Colonic mucosa (tissue), 4 donors: ENCODE measurements at places on chromosomes 7 and 10. TPM values are rescaled to one million over a fixed set of nuclear protein-coding genes. Genes with fewer than 3 reads are reported as not detected.

DNA sequence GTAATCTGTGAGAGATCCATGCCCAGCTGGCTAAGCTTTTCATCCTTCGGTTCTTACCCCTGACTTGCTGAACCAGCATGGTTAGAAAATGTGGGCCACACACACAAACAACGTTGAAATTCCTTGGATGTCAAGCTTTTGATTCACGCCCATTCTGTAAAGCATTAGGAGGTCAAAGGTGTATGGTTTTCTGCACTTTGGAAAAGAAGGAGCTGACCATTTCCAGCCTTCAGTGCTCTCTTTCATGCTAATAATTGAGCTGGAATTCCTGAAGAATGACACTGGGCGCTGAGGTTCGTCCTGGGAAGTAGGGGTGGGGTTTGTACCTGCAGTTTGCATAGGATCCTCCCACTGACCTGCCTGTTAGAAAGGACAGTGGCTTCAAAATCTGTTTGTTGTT, 23.1 kb downstream of the KLF6 start:
- no peaks in the 10 kb centered on the region for H3K4me1 ChIP-seq
- no peaks in the 10 kb centered on the region for H3K27me3 ChIP-seq

The SLC35G1 gene
- 13.4 TPM for total RNA-seq

DNA sequence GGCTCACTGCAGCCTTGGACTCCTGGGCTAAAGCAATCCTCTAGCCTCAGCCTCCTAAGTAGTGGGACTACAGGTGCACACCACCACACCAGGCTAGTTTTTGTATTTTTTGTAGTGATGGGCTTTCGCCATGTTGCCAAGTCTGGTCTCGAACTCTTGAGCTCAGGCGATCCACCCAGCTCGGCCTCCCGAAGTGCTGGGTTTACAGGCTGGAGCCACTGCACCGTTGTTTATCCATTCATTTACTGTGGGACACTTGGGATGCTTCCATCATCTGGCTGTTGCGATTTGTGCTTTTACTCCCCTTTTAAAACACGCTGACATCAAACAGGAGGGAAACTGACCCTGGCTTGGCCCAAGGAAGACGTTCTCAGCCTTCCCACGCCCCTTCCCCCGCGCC, 30.5 kb upstream of the SMARCD3 start:
- DNase-seq: no peak
- peaks cover 6% of the 10 kb centered on the region for H3K27me3 ChIP-seq
- no peak overlapping the region for H3K27ac ChIP-seq
- no peaks in the 10 kb centered on the region for H3K4me1 ChIP-seq

DNA sequence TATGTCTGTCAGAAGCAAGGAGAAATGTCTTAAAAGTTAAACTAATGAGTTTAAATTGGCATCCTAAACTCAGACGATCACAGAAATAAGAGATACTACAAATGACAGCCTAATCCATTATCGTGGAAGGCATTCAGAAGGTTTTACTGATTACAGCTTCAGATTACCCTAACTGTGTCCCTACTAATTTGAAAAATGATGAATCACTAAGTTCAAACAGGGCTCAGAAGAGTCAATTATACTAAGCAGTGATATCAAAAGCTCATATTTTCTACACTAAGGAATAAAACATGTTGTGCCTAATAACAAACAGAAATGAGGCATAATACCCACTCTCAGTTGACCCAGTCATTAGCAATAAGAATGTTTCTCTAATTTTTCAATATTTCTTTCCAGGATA, 152.0 kb upstream of the NRBF2 start:
- no peaks in the 10 kb centered on the region for H3K27me3 ChIP-seq
- no peak overlapping the region for H3K4me3 ChIP-seq
- no peaks in the 10 kb centered on the region for H3K36me3 ChIP-seq
- H3K4me1 ChIP-seq: no peaks in the 10 kb centered on the region
- DNase-seq: no peak

DNA sequence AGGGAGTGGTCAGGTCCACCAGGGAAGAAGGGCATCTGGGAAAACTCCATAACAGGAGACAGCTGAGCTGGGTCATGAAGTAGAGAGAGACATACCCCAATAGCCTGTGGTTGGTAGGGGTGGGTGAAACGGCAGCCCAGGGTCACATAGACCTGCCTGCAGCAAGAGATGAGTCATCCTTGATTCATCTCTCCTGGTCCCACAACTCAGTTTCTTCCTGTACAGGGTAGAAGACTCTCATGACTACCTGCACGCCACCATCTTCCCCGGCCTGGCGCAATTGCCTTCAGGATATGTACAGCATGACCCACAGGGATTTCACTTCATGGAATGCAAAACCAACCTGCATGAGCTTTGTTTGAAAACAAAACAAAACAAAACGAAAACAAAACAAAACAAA, 45.1 kb upstream of the ADAM12 start:
- H3K4me3 ChIP-seq: no peak overlapping the region
- no peak for DNase-seq
- no peaks in the 10 kb centered on the region for H3K27me3 ChIP-seq

DNA sequence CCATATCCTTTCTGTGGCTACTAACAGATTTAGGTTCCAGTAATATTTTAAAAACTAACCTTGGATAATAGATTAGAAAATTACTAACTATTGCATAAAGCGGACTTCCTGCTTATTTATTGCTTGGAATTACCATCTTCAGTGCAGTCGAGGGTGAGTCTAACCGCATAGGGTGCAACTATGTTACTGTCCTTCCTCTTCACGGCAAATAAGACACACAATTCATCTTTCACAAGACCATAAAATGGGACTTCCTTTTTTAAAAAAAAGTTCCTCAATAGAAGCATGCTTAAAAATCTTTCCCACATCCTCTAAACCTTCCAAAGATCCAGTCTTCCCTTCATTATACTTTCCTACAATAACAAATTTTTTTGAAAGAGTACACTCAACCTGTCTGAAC, 2.1 kb downstream of the SLC25A40 start:
- H3K36me3 ChIP-seq: no peaks in the 10 kb centered on the region
- H3K4me3 ChIP-seq: no peak overlapping the region
- DNase-seq: no peak
- no peaks in the 10 kb centered on the region for H3K27me3 ChIP-seq
- peaks cover 3% of the 10 kb centered on the region for H3K4me1 ChIP-seq

DNA sequence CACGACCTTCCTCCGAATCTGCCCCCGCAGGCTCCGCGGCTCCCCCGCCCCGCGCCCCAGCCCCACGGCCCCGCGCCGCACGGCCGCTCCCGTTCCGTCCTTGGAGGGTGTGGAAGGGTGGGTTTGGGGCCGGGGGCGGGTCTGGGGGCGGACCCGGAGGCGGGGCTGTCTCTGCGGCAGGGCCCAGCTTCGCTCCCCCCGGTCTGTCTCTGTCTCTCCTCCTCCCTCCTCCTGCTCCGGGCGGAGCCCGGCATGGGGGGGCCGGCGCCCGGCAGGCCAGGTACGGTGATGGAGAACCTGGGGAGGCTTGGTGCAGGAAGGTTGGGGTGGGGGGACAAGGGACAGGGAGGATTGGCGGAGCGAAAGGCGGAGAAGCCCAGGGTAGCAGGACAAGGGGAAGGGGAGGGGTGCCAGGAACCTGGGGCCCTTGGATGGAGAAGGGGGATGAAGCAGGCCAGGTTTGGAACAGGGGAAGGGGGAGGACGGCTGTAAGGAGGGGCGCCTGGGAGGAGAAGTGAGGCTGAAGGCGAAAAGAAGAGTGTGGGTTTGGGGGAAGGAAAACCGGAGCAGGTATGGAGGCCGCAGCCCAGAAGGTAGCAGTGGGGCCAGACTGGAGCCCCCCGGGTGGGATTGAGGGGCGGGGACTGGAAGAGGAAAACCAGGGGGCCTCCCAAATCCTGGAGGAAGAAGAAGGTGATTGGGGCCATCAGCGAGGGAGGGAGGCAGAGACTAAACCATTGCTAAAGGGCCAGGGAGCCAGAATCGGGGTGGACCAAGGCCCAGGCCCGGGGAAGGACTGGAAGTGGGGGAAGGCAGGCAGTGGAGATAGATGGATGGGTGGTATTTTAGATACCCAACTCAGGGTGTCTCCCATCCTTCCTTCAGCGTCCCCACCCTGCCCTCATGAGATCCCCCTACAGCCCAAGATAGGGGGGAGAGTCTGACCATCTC, at the start of gene NYAP1:
Gene NYAP1 (plus strand): TSS at position 206 of the 951 bp plus-strand sequence. CDS start 1,385 bp downstream, outside the sequence.
- DNase-seq: peak; percentile 64
- peak within 1 kb of the TSS; percentile 42 for H3K4me3 ChIP-seq
- no peak within 1 kb of the TSS for H3K27ac ChIP-seq
- H3K27me3 ChIP-seq: no peaks in the 10 kb centered on the region

DNA sequence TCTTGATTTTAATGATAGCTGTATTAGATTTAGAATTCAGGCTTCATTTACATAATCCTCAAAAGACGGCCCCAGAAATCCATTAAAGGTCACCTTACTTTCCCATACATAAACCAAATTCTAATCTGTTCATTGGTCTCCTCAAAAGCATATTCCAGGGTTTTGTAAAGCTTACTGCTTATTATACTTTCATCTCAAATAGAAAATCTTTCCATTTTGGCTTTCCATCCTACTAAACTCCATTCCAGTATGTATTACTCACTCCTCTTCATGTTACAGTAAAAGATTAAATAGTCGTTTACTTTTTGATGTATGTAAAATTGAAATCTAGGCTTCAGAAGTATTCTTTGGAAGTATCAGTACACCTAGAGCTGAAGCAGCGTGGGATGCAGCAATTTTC, 143.5 kb upstream of the LRRN3 start:
- no peak for DNase-seq
- no peaks in the 10 kb centered on the region for H3K36me3 ChIP-seq
- H3K4me3 ChIP-seq: no peak overlapping the region
- H3K27me3 ChIP-seq: no peaks in the 10 kb centered on the region
- no peak overlapping the region for H3K27ac ChIP-seq

The IL6 gene
- total RNA-seq: 0.77 TPM
